Esophagus squamous epithelium (tissue), 5 donors: ENCODE measurements at places on chromosomes 11 and 22.

DNA sequence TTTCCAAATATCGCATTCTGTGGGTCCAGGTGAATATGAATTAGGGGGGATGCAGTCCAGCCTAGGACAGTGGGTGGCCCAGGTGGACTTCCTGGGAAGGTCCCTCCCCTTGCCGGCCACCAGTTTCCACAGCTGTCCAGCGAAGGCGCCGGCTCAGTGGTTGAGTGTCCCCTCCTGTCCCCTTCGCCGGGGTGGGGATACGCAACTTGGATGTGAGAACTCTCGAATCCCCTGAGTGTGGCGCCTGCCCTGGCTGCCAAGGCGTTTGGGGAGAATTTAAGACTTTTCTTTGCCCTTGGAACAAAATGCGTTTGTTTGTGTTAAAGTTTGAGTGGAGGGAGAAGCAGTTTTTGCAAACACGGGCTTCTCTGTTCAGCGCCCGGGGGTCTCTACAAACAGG lies 123.7 kb downstream of the KCNQ1OT1 start:
- H3K4me3 ChIP-seq: no peak overlapping the region
- no peaks in the 10 kb centered on the region for H3K36me3 ChIP-seq
- no peaks in the 10 kb centered on the region for H3K27me3 ChIP-seq
- H3K27ac ChIP-seq: no peak overlapping the region

GRCh38 chr11:78667461-78667860 lies 92.8 kb upstream of the NARS2 start:
- H3K4me1 ChIP-seq: no peaks in the 10 kb centered on the region
- H3K27me3 ChIP-seq: no peaks in the 10 kb centered on the region
- peaks cover 11% of the 10 kb centered on the region for H3K36me3 ChIP-seq
- no peak for DNase-seq
- H3K4me3 ChIP-seq: no peak overlapping the region
- no peak overlapping the region for H3K27ac ChIP-seq

DNA sequence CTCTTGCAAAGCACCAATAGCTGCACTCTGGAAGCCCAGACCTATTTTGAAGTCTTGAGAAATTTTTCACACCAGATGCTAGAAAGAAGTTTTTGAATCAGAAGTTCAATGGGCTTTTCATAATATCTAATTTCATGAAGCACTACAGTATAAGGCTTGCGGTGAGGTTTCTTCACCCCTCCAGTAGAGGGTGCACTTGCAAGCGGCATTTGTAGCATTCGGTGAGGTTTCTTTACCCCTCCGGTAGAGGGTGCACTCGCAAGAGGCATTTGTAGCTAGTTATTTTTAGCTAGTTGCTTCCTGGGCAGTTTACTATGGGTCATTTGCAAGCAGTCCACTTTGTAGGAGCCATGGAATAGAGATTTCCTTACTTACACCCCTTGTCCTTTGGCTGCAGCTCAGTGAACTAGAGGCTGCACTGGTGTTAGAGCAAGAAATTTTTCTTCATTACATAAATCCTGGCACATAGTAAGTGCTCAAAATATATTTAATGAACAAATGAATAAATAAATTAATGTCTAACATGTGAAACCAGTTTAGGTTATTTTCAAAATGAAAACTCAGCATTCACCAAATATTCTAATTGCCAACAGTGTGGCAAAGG lies 7.8 kb upstream of the NOX4 start:
- no peaks in the 10 kb centered on the region for H3K27me3 ChIP-seq
- H3K4me3 ChIP-seq: no peak overlapping the region
- H3K27ac ChIP-seq: no peak overlapping the region
- H3K36me3 ChIP-seq: no peaks in the 10 kb centered on the region
- DNase-seq: no peak
- no peaks in the 10 kb centered on the region for H3K4me1 ChIP-seq

DNA sequence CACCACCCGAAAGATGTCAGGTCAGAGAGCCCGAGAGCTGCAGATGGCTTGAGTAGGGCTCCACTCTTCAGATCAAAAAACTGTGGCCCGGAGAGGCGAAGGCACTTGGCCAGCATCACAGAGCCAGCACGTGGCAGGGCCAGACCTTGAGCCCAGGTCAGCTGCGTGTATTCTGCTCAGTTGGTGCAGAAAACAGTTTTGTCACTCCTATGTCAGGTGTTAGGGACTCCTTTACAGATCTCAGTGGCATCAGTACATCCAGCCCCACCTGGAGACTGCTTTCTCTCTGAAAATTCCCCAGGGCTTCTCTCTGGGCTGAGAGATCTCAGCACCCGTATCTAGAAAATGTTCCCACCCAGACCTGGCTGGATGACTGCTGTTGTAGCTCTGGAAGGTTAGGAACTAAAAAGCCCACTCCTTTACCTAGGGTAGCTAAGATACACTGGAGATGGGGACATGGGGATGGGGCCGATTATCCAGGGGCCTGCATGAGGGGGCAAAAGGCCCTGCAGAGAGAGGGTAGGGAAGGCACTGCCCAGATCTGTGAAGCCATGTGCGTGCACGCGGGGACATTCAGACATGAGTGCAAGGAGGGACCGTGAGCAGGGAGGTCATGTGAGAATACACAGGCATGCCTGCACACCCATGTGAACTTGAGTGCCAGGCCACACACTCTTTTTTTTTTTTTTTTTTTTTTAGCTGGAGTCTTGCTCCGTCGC lies 3.4 kb downstream of the APOA1 start:
- H3K36me3 ChIP-seq: no peaks in the 10 kb centered on the region
- no peak overlapping the region for H3K4me3 ChIP-seq
- no peaks in the 10 kb centered on the region for H3K27me3 ChIP-seq
- H3K27ac ChIP-seq: no peak overlapping the region
- no peak for DNase-seq
- peaks cover 14% of the 10 kb centered on the region for H3K4me1 ChIP-seq

DNA sequence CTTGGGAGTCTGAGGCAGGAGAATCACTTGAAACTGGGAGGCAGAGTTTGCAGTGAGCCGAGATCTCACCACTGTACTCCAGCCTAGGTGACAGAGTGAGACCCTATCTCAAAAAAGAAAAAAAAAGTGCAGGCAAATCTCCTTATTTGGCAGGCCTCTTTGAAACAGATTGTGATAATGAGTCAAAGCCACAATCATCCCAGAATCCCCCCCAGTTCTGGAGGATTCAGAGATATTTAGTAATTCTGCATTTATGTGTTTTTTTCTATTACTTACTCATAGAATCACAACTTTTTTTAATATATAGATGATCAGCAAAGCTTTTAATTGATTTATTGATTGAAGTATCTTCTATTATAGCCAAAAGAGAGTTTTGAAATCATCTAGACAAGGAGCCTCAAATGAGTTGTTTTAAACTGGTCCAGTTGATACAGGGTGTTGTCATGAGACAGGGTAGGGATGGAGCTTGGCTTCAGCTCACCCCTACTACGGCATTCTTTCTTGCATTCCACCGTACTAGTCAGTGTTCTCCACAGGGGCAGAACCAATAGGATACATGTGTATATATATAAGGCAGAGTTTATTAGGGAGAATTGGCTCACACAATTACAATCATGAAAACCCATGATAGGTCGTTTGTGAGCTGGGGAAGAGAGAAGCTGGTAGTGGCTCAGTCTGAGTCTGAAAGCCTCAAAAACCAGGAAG lies 39.3 kb upstream of the SORL1 start:
- no peaks in the 10 kb centered on the region for H3K27me3 ChIP-seq
- DNase-seq: no peak
- H3K27ac ChIP-seq: no peak overlapping the region
- no peak overlapping the region for H3K4me3 ChIP-seq
- H3K4me1 ChIP-seq: peaks cover 20% of the 10 kb centered on the region

DNA sequence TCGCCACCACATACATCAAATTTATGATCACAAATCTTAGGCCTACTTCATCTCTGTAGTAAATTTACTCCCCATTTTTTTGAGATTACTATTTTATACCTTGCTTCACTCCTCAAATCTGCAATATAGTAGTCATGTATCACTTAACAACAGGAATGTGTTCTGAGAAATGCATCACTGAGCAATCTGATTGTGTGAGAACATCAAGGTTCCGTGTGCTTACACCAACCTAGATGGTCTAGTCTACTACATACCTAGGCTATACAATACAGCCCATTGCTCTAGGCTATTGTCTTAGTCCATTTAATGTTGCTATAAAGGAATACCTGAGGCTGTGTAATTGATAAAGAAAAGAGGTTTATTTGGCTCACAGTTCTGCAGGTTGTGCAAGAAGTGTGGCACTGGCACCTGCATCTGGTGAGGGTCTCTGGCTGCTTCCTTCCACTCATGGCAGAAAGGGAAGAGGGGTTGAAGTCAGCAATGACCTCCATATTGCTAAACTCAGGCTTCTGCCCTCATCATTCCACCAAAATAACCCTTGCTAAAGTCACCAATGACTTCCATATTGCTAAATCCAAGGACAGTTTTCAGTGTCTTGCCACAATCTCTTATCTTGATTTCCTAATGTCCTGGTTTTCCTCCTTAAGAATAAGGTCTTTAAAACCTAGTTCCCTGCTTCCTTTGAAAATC lies 140.3 kb downstream of the RBFOX2 start:
- H3K27me3 ChIP-seq: no peaks in the 10 kb centered on the region
- DNase-seq: no peak
- H3K4me3 ChIP-seq: no peak overlapping the region
- H3K36me3 ChIP-seq: no peaks in the 10 kb centered on the region
- H3K4me1 ChIP-seq: peaks cover 8% of the 10 kb centered on the region
- no peak overlapping the region for H3K27ac ChIP-seq

GRCh38 chr11:61022311-61023085 lies 51.0 kb downstream of the CD6 start:
- no peak overlapping the region for H3K27ac ChIP-seq
- no peak for DNase-seq
- no peaks in the 10 kb centered on the region for H3K27me3 ChIP-seq
- H3K36me3 ChIP-seq: no peaks in the 10 kb centered on the region
- peaks cover 42% of the 10 kb centered on the region for H3K4me1 ChIP-seq

GRCh38 chr22:35900483-35901168 lies 128.0 kb downstream of the RBFOX2 start:
- H3K27me3 ChIP-seq: no peaks in the 10 kb centered on the region
- peaks cover 6% of the 10 kb centered on the region for H3K4me1 ChIP-seq
- no peaks in the 10 kb centered on the region for H3K36me3 ChIP-seq
- no peak overlapping the region for H3K4me3 ChIP-seq

GRCh38 chr11:105937331-105937730 lies 84.7 kb downstream of the MSANTD4 start:
- H3K27me3 ChIP-seq: no peaks in the 10 kb centered on the region
- no peak overlapping the region for H3K27ac ChIP-seq
- no peaks in the 10 kb centered on the region for H3K36me3 ChIP-seq
- DNase-seq: no peak
- no peaks in the 10 kb centered on the region for H3K4me1 ChIP-seq
- no peak overlapping the region for H3K4me3 ChIP-seq

GRCh38 chr11:57335023-57335342 lies 709 bp downstream of the SSRP1 start:
- DNase-seq: no peak
- no peaks in the 10 kb centered on the region for H3K27me3 ChIP-seq
- peaks cover 29% of the 10 kb centered on the region for H3K36me3 ChIP-seq
- peaks cover 10% of the 10 kb centered on the region for H3K4me1 ChIP-seq
- peak overlapping the region; percentile 97 for H3K4me3 ChIP-seq
- H3K27ac ChIP-seq: peak overlapping the region; percentile 92

DNA sequence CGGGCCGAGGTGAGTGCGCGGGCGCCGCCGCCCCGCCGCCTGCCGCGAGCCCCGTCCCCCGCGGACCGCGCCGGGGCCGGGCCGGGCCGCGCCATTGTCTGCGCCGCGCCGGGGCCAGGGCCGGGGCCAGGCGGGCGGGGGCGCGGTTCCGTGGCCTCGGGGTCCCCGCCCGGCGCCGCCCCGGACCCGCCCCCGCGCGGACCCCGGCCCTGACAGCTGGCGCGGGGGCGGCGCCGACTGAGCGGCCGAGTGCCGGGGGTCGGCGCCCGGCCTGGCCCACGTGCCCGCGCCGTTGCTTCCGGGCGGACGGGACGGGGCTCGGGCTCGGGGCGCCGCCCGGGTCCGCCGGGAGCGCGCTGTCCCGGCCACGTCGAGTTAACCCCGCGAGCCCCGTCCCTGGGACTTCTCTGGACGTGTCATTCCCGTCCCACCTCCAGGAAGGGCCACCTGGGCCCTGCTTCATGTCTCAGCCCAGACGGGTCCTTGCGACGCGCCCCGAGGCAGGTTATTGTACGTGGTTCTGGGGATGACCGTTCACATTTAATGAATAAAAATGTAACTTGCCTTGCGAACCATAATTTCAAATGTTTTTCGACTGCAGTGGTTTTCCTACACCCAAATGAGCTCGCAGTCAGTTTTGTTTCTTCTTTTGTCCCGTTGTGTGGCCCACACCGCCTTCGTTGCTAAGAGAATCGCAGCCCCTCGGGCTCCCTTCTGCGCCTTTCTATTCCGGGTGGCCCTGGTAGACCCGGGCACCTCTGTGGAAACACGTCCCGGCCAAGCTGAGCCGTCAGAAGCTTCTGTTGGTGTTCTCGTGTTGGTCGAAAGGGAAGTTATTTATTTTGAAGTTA lies 562 bp downstream of the ZBED4 start:
- H3K36me3 ChIP-seq: peaks cover 15% of the 10 kb centered on the region
- peak overlapping the region; percentile 82 for H3K4me3 ChIP-seq
- H3K4me1 ChIP-seq: peaks cover 30% of the 10 kb centered on the region
- no peak for DNase-seq
- peaks cover 22% of the 10 kb centered on the region for H3K27me3 ChIP-seq

DNA sequence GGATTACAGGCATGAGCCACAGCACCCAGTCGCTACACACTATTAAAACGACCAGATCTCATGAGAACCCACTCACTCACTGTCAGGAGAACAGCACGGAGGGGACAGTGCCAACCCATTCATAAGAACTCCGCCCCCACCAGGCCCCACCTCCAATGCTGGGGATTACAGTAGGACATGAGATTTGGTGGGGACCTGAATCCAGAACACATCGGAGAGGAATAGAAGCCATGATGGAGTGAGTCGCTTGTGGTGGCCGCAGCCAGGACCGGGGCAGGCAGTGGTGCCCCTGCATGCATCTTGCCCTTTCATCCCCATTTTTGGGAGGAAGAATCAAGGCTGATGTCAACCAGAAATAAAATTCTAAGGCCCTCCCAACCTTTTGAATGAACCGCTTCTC lies 8.7 kb downstream of the NADSYN1 start:
- H3K27ac ChIP-seq: no peak overlapping the region
- DNase-seq: no peak
- H3K27me3 ChIP-seq: no peaks in the 10 kb centered on the region
- peaks cover 23% of the 10 kb centered on the region for H3K4me1 ChIP-seq

DNA sequence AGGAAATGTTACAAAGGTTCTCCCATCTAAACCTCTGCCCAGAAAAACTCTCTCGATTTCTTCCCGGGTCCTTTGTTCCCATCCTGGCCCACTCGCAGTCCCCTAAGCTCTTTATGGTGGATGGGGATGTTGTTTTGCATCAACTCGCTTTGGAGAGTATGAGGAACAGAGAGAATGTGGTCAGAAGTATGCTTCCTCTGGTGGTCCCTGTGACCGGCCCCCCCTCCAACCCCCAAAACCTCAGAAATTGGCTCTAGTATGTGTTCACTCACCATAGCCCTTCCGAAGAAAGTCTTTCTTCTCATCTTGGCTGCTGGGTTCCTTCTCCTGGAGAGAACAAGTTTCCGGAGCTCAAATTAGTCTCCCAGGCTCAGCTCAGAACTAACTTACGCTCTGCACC lies 54.4 kb downstream of the GRAMD1B start:
- H3K4me1 ChIP-seq: no peaks in the 10 kb centered on the region
- no peaks in the 10 kb centered on the region for H3K27me3 ChIP-seq
- no peak overlapping the region for H3K4me3 ChIP-seq
- H3K36me3 ChIP-seq: no peaks in the 10 kb centered on the region
- no peak overlapping the region for H3K27ac ChIP-seq
- DNase-seq: no peak
